ENCODE measurements at places on chromosomes 5 and 9. TPM values are rescaled to one million over a fixed set of nuclear protein-coding genes. Genes with fewer than 3 reads are reported as not detected.

DNA sequence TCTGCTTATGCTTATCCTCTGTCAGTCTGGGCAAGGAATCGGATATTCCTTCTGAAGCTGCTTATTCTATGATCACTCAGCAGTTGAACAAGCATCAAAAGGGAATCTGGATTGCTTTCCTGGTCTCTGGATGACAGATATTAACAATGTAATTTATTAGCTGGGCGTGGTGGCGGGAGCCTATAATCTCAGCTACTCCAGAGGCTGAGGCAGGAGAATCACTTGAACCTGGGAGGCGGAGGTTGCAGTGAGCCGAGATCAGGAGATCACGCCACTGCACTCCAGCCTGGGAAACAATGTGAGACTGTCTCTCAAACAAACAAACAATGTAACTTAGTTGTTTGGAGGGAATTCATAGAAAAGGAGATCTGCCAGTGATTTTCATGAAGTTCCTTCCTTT, 45.4 kb downstream of the DMRT1 start:
- DNase-seq: no peak

GRCh38 chr5:95808686-95809413, 13.7 kb downstream of the GLRX start:
- DNase-seq: peak; percentile 93

DNA sequence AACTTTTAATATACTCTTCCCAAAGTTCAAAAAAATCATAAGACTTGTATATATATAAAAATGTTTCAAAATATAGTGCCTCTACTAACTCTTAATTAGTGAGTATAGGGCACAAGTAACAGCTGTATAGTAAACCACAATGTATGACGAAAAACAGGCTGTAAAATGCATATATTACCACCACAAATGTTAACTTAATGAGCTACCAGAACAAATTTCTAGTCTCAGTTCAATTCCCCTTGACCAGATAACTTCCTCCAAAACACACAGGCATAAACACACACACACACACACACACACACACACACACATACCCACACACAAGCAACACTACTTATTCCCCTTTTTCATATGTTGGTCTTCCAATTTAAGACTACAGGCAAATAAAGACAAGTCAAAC, 78.8 kb downstream of the FBXL17 start:
- no peak for DNase-seq

GRCh38 chr9:99782962-99783718, 38.5 kb upstream of the NR4A3 start:
- DNase-seq: no peak

GRCh38 chr9:110048976-110049698, 158.8 kb downstream of the C9orf152 start:
- no peak for DNase-seq

DNA sequence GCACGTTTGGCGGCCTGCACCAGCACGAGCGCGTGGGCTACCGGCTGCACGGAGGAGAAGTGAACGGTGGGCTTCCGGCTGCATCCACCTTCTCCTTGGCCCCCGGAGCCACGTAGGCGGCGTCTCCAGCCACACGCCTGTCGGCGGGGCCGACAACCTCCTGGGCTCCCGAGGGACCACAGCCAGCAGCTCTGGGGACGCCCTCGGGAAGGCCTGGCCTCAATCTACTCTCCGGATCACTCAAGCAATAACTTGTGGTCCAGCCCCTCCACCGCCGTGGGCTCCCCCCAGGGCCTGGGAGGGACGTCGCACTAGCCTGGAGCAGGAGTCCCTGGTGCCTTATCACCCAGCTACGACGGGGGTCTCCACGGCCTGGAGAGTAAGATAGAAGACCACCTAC, 73.7 kb downstream of the INSL6 start:
- DNase-seq: no peak

DNA sequence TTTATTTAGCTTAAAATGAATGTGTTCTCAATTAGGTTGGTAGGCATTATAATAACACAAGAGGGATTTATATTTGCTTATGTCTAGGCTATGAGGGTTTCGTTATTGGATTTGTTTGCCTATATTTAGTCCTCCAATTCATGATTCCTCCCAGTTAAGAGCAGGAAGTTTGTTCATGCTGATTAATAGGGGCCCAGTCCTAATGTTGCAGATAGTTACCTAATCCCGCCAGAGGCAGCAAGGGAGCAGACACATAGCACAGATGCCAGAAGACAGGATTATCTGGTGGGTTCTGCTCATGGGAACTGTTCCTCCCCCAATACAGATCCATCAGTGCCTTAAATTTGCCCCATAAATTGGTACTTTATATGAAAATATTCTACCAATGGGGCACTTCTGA, 100.8 kb upstream of the TLE4 start:
- DNase-seq: no peak

DNA sequence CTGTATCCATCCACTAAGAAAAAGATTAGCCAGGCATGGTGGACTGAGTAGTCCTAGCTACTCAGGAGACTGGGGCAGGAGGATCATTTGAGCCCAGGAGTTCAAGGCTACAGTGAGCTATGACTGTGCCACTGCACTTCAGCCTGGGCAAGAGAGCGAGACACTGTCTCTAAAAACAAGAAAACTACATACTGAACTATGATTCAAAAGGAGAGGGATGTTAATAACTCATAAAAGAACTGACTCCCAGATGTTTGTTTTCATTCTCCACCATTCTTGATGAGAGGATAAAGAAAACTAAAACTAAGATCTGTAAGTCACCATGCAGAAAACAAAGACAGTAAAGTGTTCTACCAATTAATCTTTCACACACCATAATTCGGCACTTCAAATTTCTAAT, 53.5 kb downstream of the AUH start:
- no peak for DNase-seq

HMCN2 gene
- 7.5 TPM for total RNA-seq

DNA sequence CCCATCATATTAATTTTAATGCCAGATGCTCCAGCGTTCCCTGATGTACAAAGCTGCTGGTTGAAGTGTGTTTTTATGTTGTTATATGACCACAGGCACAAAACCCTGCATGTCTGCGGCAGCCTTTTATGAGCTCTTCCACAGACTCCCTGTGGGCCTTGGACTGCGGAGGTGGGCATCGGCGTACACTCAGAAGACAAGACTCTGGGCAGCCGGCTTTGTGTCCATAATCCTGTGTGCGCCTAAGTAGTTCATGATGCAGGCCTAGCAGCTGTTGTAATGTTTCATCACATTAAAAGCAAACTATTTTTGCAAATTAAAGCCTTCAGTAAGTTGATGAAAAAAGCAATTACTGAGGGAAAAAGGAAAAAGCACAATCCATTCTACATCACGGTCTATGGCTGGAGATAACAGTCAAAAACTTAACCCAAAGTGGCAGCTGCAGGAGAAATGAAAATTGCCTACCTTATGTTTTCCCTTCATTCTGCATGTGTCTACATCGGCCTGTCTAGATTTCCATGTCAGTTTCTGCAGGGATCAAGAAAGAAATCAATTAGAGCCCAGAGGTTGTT, 78.8 kb downstream of the SEMA6A start:
- DNase-seq: no peak

GRCh38 chr5:77844623-77845323, 68.6 kb upstream of the TBCA start:
- no peak for DNase-seq

GRCh38 chr5:152084476-152084875, 159.8 kb upstream of the GLRA1 start:
- no peak for DNase-seq

TLE1 gene
- total RNA-seq: 58.5 TPM

- no peak for DNase-seq
Observed at GRCh38 chr5:136674178-136674577, 308.8 kb upstream of the TRPC7 start.

DNA sequence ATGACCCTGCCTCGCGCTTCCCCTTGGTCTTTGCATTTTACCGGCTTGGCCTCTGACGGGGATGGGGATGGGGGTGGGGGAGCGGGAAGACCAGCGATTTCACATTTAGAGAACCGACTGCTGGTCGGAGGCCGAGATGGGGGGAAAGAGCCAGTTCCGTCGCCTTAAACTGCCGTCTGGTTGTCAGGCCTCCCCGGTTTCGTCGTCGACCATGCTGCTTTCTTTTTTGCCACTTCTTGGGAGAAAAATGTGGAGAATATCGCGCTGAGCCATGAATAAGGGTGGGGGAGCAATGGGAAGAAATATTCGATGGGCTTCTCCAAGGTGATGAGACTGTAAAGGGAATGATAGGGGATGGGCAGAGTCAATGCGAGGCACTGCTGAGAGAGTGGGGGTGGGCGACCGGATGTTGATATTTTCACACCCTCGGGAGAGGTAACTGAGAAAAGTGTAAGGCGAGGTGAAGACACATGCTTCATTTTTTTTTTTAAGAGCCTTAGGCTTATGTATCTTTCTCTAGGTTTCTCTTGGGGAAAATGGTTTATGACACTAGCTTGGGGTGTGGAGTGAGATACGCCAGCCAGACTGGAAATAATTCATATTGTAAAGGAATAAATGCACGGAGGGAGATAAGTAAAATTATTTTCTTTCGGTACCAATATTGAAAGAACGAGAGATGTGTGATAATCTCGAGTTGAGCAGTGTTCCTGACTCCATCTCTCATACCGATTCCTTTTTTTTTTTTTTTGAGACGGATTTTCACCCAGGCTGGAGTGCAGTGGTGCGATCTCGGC, 1.1 kb downstream of the KIF2A start:
- no peak for DNase-seq

GRCh38 chr5:88826646-88827585, 56.1 kb downstream of the MEF2C start:
- peak; percentile 80 for DNase-seq

SLC6A18 gene
- total RNA-seq: not detected

- DNase-seq: no peak
Observed at GRCh38 chr9:32483343-32483742, 42.7 kb downstream of the RIGI start.

GRCh38 chr9:33416996-33417395, 14.6 kb upstream of the AQP7 start:
- DNase-seq: no peak

TXNDC8 gene
- total RNA-seq: not detected

DNA sequence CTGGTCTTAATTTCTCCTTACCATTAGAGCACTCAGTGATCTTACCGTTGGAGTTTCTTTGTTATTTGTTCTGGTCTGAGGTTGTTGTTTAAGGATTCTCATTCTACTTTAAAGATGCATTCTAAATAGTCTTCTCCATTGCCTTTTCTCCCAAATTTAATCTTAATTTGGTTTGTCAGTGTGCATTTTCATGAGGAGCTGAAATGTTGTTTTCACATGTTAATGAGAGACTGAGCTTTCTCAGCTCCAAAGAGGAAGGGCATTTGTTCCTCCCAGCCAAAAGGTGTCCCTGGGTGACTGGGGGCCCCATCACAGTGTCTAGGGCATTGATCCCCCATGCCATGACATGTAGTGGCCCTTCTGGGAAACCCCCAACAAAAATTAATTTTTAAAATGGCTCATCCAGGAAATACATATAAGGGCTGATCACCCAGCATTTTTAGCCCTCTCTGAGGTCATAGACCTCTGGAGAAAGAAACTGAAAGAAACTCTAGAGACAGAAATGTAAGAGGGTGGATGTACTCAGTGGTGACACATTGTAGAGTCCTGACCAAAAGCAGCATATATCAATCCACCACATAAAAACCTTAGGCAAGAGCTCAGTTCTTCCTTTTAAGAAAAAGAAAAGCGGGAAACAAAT, 240.4 kb upstream of the RAI14 start:
- DNase-seq: no peak

GRCh38 chr5:90843443-90843842, 284.8 kb downstream of the ADGRV1 start:
- no peak for DNase-seq

GRCh38 chr5:155113888-155114287, 100.3 kb downstream of the KIF4B start:
- no peak for DNase-seq

C5orf46 gene
- 62.8 TPM for total RNA-seq

GRCh38 chr9:126226991-126227936, 99.4 kb upstream of the MVB12B start:
- DNase-seq: no peak

GRCh38 chr9:86183229-86184137, 76.0 kb downstream of the C9orf153 start:
- no peak for DNase-seq

- DNase-seq: no peak
Observed at GRCh38 chr5:170471551-170472178, 32.2 kb upstream of the KCNIP1 start.

GRCh38 chr5:66713998-66714397, 117.8 kb downstream of the MAST4 start:
- DNase-seq: no peak

GRCh38 chr5:92629000-92629399, 952.0 kb downstream of the NR2F1-AS1 start:
- no peak for DNase-seq

GRCh38 chr5:142820447-142820846, 50.3 kb downstream of the ARHGAP26 start:
- DNase-seq: no peak

DNA sequence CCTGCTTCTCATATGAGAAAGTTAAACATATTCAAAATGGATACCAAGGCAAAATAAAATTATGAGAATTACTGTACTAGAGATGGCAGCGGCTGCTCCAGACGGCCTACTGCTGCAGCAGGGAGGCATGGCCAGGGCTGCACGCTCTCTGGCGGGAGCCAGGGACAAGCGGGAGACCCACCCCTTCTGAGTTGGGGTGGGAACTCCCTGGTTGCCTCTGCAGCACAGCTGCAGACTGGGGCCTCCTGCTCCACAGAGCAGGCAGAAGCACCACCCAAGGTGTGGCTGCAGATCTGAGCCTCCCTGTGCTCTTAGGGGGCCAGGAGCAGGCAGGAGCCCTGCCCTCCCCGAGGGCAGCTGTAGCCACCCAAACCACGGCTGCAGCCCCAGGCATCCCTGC, 2.3 kb upstream of the AUH start:
- DNase-seq: no peak

- DNase-seq: no peak
Observed at GRCh38 chr9:136881691-136882108, 4.6 kb upstream of the TRAF2 start.

DNA sequence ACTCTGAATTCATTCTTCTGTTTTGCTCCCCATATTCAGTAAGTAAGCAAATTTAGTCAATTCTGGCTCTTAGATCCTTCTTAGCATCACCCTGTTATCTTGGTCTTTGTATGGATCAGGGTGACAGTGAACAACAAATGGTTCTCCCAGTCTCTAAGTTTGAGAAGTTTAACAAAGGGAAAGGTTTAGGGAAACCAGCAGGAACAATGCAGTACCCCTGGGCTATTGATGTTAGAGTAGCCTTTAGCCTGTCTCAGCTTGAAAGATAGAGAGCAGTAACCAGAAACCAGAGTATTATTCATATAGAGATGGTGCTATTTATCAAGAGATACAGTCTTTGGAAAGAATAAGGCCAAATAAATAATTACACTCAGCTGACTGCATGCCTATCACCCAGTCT, 241.8 kb downstream of the CDH12 start:
- DNase-seq: no peak

GRCh38 chr5:140110646-140110957, 3.3 kb upstream of the PURA start:
- DNase-seq: no peak

DNA sequence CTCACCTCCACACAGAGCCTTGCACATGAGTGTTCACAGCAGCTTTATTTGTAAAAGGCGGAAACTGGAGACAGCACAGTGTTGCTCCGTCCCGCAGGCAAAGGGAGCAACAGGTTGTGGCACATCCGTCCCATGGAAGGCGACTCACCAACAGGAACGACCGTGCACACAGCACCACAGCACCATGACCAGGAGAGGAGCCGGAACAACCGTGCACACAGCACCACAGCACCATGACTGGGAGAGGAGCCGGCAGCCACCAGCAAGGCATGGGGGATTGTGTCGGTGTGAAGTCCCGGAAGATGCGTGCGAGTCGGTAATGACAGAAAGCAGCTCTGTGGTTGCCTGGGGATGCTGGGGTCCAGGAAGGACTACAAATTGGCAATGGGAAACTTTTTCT, 158.5 kb downstream of the C9orf50 start:
- DNase-seq: no peak

Measured in ascending aorta (tissue), 2 donors.